Fibroblast of skin of right quadriceps (primary cell): ENCODE measurements at places on chromosomes 5 and 9.

- DNase-seq: peak; percentile 14
Measured at GRCh38 chr5:159471904-159472303, 141.6 kb upstream of the IL12B start.

- DNase-seq: peak; percentile 93
Measured at GRCh38 chr5:13566871-13567339, 377.6 kb downstream of the DNAH5 start.

- peak; percentile 80 for DNase-seq
Measured at GRCh38 chr9:94799578-94800264, 73.2 kb downstream of the AOPEP start.

DNA sequence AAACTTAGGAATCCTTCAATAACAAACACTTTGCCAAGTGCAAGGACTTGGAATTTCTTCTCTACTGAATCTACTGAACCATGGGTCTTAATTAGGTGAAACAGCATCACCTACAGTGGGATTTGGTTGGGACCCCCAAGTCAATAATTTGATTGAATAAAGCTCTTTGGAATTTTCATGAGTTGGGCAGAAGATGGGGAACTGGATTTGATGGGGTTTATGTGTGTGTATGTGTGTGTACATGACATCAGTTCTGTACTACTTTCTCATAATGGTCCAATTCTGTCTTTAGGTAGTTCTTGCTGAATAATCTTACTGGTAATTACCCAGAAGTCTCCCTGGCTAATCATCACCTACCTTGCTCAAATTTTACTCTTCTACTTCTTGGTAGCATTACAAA, 198.4 kb upstream of the TBCA start:
- no peak for DNase-seq

DNA sequence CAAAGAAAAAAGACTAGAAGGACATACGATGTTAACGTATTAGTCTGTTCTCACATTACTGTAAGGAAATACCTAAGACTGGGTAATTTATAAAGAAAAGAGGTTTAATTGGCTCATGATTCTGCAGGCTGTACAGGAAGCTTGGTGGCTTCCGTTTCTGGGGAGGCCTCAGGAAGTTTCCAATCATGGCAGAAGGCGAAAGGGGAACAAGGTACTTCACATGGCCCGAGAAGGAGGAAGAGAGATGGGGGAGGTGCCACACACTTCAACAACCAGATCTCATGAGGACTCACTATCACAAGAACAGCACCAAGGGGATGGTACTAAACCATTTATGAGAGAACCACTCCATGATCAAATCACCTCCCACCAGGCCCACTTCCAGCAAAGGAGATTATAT, 110.1 kb downstream of the CARTPT start:
- no peak for DNase-seq

DNA sequence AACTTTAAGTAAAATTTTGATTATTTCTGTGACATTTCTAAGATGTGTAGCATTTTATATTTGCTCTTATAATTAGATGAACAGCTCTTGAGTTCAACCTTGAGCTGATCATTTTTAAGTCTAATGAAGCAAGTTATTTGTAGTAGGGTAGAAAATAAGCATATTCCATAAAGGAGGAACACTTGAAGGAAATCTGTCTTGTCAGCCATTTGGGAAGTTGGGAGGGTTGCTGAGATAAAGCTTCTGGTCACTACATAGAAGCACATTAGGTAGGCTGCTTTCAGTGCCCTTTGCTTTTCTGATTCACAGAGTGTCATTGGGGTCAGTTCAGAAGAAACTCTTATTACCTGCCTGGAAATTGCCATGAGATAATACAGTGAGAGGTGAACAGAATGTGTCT, 44.1 kb downstream of the SEC24A start:
- DNase-seq: no peak
